ENCODE measurements at places on chromosomes 7 and 10.

- no peak for DNase-seq
These were observed 308.3 kb downstream of the CRPPA start for GRCh38 chr7:16113058-16113457.

DNA sequence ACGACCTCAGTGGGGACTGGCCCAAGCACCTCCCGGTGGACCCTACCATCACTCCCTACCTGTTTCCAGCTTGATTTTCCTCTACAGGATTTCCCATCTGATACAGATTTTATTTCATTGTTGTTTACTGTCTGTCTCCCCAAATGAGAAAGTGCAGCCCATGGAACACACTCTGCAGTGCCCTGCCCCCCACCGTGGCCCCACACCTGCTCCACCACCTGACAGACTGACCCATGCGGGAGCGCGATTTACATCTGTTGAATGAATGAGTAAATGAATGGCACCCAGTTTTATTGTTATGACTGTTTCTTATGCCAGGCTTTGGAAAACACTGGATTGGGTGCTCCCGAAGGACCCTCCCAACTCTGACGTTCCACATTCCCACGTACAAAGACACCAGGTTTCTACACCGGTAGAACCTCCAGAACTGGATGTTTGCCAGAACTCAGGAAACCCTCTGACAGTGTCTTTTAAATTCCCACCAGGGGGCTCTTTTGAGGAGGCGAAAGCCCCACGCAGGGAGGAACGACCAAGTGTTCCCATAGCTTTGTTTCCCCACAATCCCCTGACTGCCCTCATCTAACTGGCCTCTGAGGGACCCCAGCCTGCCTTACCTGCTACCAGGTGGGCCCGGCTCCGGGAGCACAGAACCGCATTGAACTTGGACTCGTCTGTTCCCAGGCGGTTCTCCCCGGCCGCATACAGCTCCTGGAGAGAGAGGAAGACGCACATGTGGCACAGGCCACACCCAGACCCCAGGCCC is 29.0 kb downstream of the PLAC9 start:
- no peak for DNase-seq

- no peak for DNase-seq
These were observed 252.8 kb downstream of the DPP6 start for GRCh38 chr7:154304740-154305700.

- DNase-seq, result no peak
These were observed 66.1 kb downstream of the PRTFDC1 start for GRCh38 chr10:24886290-24886680.

GRCh38 chr10:48708144-48708543 is 23.5 kb downstream of the WDFY4 start:
- no peak for DNase-seq

GRCh38 chr10:122503012-122503411 is 41.7 kb downstream of the HTRA1 start:
- DNase-seq, result no peak

DNA sequence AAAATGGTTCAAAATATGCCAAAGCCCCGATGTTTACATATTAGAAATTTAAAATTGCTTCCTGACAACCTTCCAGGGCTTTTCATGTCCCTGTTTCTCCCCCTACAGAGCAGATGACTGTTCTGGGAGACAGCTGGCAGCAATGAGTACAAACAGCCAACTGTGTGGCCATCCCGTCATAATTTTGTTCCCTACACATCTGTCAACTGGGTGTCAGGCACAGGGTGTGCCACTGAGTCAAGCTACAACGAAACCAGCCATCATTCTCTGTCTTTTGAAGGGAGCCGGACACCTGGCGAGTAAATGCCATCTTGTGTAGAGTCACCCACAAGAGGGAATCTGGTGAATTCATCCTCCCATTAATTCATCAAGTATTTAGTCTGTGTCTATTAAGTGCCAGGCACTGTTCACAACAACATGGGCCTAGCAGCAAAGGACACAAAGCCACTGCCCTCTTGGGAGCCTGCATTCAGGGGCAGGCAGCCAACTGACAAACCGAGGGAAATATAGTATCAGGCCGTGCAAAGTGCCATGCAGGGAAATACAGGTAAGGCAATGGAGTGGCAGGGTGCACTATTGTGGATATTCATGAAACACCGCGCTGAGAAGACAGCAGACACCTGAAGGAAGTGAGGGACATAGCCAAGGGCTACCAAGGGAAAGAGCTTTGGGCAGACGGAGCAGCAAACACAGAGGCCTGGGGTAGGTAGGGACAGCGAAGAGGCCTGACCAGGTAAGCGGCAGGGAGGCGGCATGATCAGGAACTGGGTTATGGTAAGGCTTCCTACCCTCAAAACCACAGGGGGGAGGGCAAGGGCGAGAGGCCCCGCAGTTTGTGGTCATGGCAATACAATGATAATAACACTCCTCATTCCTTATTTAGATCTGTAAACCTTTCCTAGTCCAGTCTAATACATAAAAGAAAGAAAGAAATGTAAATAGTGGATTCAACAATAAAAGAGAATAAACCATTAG is 213.6 kb downstream of the FAM107B start:
- DNase-seq, result no peak

DNA sequence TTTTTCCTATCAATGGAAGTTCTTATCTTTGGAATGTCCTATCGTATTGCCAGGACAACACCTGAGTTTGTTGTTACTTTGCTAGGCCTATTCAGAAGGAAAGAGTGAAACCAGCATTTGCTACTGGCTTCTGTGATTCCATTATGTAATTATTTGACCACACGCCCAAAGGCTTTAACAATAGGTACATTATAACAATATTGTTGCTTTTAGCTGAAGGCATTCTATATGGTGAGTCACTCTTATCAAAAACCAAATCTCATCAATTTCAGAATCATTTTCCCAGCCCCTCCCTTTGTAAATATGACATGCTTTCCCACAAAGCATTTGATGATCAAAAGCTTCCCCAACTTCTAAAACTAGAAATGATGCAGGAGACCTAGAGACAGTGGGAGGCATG is 294.4 kb upstream of the NEBL start:
- DNase-seq, result no peak

- DNase-seq, result no peak
These were observed 8.9 kb upstream of the TRIM8 start for GRCh38 chr10:102635377-102635776.

DNA sequence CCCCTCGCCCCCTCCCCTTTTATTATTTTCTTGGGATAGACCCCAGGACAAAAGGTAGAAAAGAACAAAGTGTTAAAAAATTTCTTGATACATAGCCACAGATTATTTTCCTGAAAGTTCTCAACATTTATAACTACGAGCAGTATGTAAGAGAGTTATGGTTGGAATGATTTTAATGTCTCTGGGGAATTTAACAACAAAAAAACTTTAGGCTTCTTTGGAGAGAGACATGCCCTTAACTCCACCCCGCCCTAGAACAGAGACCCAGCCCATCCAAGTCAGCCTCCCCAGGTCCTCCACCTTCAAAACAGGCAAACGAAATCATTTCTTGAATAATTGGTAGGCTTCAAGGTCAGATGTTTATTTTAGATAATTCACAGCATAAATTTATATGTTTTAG is 97.1 kb downstream of the TCF7L2 start:
- DNase-seq, result no peak

DNA sequence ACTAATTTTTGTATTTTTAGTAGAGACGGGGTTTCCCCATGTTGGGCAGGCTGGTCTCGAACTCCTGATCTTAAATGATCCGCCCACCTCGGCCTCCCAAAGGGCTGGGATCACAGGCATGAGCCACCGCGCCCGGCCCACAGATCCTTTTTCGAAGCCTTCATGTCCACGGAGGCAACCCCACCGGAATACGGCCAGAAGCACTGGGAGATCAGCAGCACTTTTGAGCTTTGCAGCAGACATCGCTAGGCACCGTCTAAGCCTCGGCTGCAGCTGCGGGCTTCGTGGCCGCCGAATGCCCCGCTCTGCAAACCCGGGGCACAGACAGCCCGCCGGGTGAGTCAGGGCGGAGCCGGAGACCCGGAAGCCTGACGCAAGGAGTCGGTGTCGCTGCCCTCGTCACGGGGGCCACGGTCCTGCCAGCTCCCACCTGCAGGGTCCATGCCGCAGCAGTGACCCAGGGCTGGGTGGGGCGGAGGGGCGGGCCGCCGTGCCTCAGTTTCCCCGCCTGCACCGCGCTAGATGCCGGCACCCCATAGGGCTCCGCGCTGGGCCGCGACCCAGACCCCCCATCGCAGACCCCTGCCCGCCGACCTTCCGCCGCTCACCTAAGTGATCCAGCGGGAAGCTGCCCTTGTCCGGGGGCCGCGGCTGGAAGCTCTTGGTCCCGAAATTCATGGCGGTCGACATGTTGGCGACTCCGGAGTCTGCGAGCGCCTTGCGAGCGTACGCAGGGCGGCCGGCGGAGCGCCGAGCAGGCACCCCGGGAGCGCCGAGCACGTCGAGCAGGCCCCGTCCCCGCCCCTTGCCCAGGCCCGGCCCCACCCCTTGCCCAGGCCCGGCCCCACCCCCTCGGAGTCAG is at the start of gene COX19:
COX19 (minus strand) TSS at position 730 of the 862 bp plus-strand sequence; CDS start at position 690, 40 bp downstream.
- DNase-seq, result peak; percentile 90

- no peak for DNase-seq
These were observed 37.1 kb upstream of the ZNF32 start for GRCh38 chr10:43685744-43686143.

- DNase-seq, result no peak
These were observed 1.5 kb downstream of the NOC3L start for GRCh38 chr10:94361171-94361794.

DNA sequence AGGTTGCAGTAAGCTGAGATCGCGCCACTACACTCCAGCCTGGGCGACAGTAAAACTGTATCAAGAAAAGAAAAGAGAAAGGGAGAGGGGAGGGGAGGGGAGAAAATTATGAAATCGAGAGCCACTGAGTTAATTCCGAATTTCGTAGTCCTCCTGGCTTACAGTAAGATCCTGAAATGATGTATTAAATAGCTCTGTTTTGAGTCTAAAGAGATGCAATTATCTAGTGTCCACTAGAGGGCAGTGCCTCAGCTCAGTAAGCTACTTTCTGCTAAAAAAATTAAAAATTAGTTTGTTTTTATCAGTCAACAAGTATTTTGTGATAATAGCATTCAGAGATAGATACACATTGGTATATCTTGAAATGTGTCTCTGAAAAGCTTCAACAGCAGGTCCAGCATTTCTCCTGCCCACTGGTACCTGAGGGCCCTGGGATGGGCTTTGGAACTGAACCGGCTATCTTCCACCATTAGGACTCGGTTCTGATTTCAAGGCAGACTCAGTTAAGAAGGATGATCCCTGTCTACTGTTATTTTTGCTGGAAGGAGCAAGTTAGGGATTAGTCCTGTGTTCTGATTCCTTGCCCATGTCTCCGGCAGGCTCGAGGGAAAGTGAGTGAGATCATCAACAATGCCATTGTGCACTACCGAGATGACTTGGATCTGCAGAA is 19.5 kb downstream of the TSPAN33 start:
- DNase-seq, result no peak

- no peak for DNase-seq
These were observed 36.0 kb downstream of the DYNC1I1 start for GRCh38 chr7:95808396-95808795.

- no peak for DNase-seq
These were observed 21.3 kb downstream of the CYP2W1 start for GRCh38 chr7:1004018-1004852.

DNA sequence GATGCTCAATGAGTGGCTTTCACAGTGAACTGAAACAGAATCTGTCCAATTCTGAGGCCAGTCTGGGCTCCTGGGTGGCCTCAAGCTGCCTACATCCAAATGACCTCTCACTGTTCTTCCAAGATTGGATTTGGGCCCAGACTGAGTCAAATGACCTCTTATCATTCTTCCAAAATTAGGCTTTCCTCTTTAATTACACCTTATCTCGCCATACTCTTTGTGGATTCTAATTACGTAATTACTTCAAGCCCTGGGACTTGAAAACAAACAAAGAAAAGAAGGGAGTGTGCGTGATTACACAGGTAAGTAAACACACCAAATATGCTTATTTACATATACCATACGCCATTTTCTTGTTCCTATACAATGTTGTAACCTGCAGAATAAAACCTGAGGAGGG is 18.8 kb downstream of the SORBS1 start:
- DNase-seq, result no peak

DNA sequence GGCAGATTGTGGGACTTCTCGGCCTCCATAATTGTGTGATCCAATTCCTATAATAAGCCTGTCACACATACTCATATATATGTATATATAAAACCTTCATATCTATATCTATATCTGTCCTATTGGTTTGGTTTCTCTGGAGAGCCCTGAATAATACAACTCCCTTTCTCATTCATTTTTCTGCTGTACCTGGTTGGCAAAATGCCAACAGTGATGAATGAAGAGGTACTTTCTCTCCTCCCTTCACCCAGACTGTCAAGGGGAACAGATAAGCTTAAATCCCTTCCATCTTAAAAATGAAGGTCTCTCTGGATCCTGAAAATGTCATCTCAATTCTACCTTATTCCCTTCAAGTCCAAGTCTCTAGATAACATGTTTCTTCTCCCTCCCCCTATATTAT is 60.3 kb upstream of the FOXP2 start:
- no peak for DNase-seq

DNA sequence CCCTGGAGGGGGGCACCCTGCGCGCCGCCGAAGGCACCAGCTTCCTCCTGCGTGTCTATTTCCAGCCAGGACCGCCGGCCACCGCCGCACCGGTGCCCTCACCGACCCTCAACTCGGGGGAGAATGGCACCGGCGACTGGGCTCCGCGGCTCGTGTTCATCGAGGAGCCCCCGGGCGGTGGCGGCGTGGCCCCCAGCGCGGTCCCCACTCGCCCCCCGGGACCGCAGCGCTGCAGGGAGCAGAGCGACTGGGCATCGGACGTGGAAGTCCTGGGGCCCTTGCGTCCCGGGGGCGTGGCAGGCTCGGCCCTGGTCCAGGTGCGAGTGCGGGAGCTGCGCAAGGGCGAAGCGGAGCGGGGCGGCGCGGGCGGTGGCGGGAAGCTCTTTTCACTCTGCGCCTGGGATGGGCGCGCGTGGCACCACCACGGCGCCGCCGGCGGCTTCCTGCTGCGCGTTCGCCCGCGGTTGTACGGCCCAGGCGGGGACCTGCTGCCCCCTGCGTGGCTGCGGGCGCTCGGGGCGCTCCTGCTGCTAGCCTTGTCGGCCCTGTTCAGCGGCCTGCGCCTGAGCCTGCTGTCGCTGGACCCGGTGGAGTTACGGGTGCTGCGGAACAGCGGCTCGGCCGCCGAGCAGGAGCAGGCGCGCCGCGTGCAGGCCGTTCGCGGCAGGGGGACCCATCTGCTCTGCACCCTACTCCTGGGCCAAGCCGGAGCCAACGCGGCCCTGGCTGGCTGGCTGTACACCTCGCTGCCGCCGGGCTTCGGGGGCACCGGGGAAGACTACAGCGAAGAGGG is 594 bp downstream of the CNNM1 start:
- peak; percentile 13 for DNase-seq

GRCh38 chr7:158976468-158976848 is 120.1 kb downstream of the DYNC2I1 start:
- DNase-seq, result no peak

GRCh38 chr7:93711926-93712325 is 137.4 kb upstream of the CALCR start:
- DNase-seq, result no peak

GRCh38 chr10:47062441-47063200 is 151.4 kb downstream of the PTPN20 start:
- DNase-seq, result no peak

- DNase-seq, result no peak
These were observed 116.7 kb downstream of the CELF2 start for GRCh38 chr10:11134411-11134810.
